Urothelium cell line (cell line): ENCODE measurements at places on chromosomes 1 and 21.

- DNase-seq = no peak
Observed at GRCh38 chr1:188986745-188987417, 1490.8 kb downstream of the BRINP3 start.

DNA sequence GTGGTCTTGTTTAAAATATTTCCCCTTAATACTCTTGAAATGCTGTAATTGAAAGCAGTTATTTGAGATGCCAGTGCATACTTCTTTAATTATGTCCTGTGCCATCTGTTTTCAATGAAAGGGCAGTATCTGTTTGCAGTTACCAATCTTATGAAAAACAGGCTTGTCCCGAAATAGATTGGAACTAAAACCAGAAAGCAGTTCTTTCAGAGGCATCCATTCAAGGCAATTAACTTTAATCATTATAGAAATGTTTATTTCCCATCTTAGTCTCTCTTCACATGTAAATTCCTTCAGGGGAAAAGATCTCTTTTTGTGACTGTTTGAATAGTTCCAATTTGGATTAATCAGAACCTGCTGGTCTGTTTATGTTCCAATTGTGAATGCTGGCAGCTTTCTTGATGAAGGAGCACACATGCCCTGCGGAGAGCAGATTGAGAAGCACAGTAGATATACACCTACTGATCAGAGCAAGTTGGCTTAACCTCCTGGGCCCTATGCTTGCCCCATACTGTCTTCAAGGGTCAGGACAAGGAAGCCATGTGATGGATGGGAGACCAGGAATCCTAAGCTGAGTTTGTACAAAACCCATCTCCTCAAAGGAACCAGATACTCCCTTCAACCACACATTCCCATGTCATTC, 41.6 kb upstream of the MROH9 start:
- no peak for DNase-seq

DNA sequence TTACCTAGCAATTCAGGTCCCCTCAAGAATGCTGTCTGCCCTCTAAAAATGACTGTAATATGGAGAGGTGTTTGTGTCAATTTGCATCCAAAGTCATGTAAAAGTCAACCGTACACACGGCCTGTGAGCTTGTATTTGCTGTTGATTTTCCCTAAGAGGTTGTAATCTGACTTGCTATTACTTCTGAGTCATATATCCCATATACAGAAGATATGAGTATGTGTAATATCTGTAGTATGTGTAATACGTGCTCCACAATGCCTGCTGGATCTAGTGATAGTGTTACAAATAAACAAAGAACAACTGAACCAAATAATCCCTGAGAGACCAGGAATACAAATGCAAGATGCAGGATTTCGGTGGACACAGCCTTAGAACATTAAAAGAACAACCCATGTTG, 1.4 kb upstream of the KCNJ6 start:
- DNase-seq = no peak

GRCh38 chr1:243930822-243931671, 81.0 kb upstream of the AKT3 start:
- DNase-seq = no peak

GRCh38 chr1:41073971-41074370, 52.4 kb upstream of the SLFNL1 start:
- DNase-seq = peak; percentile 19

- no peak for DNase-seq
Observed at GRCh38 chr21:33940881-33941245, 25.3 kb upstream of the ATP5PO start.

DNA sequence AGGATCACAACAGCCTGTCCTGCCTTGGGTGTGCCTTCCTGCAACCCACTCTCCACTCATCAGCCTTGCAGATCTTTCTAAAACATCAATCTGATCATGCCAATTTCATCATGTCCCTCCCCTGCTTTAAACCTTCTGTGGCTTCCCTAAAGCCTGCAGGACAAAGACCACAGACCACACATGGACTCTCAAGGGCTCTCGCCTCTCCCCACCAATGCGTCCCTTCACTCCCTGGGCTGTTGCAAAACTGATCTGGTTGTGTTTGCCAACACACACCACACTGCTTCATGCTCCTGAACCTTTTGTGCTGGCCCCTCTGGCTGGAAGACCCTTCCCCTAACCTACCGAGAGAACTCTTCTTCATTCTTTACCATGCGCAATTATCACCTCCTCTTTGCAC, 72.4 kb downstream of the ITPKB start:
- no peak for DNase-seq
